NCI-H1105 (cell line): ENCODE measurements at places on chromosomes 4 and X.

- no peak for DNase-seq
Measured at GRCh38 chr4:184628103-184628502, 21.1 kb downstream of the CASP3 start.

DNA sequence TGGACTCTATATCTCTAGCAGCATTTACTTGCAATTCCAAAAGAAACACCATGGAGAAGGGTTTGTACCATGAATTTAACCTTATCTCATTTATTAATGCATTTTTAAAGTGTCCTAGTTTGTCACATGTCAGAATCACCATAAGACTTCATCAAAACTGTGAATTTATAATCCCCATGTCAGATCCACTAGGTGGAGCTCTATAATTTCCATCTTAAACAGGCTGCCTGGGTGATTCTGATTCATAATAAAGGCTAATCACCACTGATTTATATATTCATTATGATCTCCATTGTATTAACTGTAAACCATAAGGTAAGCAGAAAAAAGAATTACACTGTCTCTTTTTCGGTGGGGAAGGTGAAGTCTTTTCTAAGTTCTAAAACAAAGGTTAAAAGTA is 4.0 kb downstream of the TCEAL2 start:
- DNase-seq: no peak

DNA sequence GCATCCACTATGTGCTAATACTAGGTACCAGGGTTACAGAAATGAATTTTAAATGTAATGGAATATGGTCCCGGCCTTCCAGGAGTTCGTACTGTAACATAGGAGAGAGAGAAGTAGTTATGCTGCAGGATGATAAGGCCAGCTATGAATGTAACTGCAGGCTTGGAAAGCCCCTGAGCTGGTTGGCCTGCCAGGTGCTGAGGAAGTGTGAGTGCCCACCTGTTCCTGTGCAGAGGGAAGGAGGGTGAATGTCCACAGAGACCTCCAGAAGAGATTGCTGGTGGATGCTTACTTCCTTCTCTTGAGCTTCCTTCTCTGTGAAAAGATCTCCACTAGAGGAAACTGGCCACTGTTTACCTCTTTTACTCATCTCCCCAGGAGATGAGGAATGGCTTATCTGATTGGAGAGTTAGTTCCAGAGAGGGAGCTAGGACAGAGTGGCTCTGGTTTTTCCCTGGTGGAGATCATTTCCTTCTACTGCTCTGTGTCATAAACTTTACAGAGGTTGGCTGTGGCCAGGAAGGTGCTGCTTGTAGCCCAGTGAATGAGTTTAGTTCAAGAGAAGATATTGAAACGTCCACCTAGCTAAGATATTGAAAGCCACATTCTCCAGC is 114.0 kb upstream of the LNX1 start:
- no peak for DNase-seq

DNA sequence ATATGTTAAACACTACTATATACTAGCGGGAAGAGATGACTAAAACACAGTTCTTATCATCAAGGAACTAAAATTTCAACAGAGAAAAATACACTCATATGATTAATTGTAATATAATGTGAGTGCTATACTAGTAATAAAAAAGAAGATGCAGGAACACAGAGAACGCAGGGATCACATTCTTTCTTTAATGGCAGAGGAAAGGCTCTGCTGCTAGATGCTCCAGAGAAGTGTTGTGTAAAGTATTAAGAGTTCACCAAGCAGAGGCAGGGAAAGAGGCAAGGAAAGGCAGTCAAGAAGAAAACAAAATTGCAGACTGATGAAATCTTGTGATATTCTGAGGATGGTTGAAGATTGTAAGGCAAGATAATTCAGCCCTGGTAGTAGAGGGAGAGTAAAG is 394.7 kb downstream of the PDGFC start:
- no peak for DNase-seq

DNA sequence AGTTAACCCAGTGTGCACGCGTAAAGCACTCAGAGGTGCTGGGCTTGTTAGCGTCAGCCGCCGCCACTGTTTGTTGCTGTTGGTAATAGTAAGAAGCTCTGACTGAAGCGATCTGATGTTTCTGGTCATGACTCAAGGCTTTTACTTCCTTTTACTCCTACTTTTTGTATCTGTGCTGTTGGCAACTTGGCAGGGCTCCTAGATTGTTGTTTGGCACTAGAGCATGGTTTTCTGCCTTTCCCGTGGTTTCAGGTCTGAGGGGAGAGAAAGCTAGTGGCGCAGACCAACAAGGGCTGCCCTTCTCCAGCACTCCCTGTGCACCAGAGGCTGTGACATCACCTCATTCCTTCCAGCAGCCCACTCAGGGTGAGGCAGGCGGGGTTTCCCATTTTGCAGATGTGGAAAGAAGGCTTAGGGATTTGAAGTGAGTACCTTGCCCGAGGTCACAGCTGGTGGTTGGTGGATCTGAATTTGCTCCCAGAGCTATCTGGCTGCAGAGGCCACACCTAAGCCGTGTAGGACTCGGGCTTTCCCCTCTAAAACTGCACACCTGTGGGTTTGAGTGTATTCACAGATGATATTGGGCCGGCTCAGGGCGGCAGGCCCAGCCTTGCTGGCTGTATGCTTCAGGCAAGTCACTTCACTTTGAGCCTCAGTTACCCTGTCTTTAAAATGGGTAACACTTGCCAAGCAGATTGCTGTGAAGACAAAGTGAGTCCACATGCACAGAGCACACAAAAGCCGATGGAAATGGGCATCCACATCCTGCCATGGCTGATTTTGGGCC is 51.2 kb upstream of the TADA2B start:
- DNase-seq: no peak

GRCh38 chr4:84501202-84501503 is 2.1 kb upstream of the NKX6-1 start:
- DNase-seq: no peak

- no peak for DNase-seq
Measured at GRCh38 chr4:81845273-81845672, 373.6 kb upstream of the RASGEF1B start.

- no peak for DNase-seq
Measured at GRCh38 chrX:40106676-40107290, 9.0 kb upstream of the BCOR start.

GRCh38 chrX:2647627-2648026 is 43.5 kb upstream of the CD99 start:
- DNase-seq: no peak

- no peak for DNase-seq
Measured at GRCh38 chrX:115583496-115584004, 22.6 kb downstream of the PLS3 start.

DNA sequence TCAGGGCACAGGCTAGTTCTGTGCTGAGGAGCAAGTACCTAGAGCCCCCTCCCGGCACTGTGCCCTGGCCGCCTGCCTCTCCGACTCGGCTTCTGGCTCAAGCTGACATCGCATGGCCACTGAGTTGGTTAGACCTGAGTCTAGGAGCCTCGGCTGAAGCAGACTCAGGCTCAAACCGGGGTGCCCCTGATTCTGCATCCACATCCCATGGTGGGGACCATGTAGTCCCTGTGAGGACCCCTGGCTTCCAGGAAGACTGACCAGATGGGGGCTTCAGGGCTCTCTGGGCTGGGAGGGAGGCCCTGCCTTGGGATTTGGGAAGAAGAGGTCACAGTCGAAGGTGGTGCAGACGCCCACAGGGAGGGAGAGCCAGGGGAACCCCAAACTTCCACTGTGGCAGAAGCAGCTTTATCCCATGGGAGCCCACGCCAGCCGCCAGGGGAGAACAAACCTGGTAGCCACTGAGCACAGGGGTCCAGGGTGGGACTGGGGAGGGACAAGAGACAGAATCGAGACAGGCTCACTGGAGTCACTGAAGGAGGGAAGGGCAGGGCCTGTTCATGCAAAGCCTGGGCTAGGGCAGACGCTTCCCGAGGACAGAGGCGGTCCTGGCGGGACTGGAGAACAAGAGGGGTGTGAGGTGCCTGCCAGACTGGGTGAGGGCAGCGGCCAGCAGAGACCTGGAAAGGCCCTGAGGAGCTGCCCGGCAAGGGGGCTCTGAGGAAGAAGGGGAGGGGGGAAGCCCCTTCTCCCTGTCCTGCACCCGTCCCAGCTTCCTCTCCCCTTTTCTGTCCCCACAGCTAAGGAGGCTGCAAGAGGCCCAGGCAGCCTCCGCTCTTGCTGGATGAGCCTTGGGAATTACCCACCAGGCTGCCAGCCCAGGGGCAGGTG is 1.1 kb downstream of the PDE6B start:
- DNase-seq: no peak

GRCh38 chr4:185847352-185848097 is 35.5 kb upstream of the SORBS2 start:
- DNase-seq: no peak

DNA sequence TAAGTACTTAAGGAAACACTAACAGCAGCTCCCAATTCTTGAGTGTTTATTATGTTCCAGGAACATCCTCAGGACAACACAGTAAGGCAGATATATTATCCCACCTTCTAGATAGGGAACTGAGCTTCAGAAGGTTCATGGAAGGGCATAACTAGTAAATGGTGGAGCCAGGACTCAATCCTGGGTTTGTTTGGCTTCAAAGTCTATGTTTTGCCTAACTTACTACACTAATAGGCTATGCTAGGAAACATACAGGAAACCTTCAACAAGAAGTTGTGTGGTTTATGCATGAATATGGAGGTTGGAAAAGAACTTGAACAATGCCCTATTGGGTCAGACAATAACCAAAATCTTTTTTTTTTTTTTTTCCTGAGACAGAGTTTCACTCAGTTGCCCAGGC is 72.5 kb upstream of the GPR34 start:
- DNase-seq: no peak

GRCh38 chr4:122715221-122715620 is 17.3 kb upstream of the BBS12 start:
- no peak for DNase-seq

GRCh38 chr4:85784947-85785346 is 310.0 kb downstream of the ARHGAP24 start:
- no peak for DNase-seq
